Stimulated activated CD4-positive, alpha-beta T cell treated with anti-CD3 and anti-CD28 coated beads, Interleukin-2, amount 100 ng/mL, for 24 hours (primary cell): ENCODE measurements at places on chromosomes 5 and 9.

GRCh38 chr5:179294891-179295777, 50.1 kb downstream of the ADAMTS2 start:
- DNase-seq: no peak

- DNase-seq: no peak
Measured at GRCh38 chr5:39624268-39624886, 199.6 kb upstream of the DAB2 start.

- no peak for DNase-seq
Measured at GRCh38 chr5:64831996-64832395, 63.3 kb downstream of the CWC27 start.

DNA sequence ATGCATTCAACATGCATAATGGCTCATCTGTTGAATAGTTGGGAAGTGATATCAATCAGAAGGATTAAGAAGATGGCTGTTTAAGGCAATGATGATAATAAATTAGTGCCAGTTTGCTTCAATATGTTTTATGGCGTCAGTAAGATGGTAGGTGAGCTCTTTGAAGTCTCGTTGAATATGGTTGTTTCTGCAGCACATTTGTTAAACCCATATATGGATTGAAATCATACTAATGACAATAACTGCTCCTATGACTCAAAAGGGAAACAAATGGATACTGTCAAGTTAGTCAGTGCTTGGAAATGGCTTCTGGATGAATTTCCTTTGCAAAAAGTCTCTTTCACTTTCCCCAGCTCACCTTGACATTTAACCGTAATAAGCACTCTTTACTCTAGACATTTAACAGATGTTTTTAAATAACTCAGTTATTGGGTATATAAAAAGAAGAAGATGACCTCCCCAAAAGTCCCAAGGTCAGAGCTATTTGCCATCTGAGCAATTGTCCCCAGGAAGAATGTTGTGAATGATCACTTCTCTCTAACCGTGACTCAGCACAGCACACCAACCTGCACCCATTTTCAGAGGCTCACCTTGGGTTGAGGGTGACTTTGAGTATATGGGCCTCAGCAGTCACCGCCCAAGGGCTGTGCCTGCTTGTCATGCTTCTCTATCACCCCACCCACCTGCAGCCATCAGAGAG, 133.4 kb downstream of the GRIA1 start:
- DNase-seq: no peak

DNA sequence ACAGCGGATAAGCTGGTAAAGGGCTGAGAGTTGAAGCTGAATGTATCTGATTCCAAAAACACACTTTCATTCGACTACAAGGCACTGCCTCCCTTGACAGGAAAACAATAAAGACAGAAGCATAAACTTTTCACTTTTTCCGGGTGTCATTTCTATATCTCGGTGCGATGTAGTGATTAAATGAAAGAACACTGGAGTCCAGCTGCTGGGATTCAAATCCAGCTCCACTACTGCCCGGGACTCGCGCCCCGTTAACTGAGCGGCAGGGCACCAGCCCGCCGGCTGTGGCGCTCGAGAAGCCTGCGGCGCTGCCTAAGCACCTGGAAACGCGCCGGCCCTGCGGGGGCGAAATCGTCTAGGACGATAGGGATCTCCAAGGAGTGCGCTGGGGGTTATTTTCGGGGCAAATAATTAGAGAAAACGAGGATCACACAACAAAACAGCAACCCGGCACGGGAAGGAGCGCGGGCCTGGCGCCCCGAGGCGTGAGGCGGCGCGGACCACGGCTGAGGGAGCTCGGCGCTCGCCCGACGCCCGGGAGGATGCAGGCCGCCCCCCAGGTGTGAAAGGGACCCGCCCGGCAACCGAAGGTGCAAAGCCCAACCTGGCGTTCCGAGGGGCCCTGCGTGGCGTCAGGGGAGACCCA, 837 bp downstream of the UIMC1 start:
- DNase-seq: peak; percentile 78

GRCh38 chr5:145141534-145141933, 693.6 kb downstream of the PRELID2 start:
- DNase-seq: no peak

DNA sequence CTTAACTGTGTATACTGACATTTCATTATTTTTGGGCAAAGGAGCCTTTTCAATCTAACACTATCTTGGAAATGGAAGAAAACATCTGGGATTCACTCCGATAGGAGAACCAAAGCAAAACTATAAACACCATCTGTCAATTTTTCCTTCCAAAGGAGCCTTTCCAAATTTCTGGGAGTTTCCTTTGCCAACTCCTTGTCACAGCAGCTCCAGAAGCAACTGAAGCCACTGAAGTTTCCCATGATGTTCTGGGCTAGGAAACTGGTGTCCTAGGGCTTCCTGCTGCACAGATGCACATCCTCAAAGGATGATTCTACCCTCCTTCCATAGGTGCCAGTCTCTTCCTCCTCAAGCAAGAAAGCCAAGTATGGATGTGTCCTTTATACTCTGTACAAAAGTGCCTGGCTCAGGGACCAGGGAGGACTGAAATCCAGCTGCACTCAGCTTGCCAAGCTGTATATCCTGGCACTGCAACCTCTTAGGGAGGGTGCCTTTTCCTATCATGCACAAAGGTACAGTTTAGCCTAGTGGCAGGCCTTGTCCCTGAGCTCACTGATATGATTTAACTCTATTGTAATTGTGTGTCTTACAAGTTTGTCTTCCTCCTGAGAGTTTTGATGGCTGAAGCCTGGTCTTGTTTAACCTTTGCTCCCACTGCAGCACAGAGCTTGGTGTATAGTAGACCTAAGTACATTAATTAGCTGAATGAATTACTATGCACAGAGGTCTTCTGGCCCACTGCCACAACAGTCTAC, 8.4 kb upstream of the UBAP1 start:
- no peak for DNase-seq

DNA sequence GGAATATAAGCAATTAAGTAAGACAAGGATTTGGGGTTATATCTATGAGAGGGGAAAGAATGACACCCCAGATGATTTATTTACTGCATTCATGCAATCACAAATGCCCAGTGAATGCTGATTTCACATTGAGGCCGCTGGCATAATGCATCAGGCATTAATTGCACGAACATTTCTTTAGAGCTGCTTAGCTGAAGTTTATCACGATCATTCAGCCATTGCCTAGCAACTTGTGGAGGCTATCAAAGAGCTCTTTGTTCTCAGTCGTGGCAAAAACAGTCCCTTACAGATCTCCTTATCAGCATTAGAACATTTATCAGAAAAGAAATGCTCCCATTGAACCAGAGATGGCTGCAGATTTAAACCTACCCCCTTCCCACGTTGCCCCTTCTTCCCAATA, 88.7 kb upstream of the PRRC1 start:
- DNase-seq: no peak

DNA sequence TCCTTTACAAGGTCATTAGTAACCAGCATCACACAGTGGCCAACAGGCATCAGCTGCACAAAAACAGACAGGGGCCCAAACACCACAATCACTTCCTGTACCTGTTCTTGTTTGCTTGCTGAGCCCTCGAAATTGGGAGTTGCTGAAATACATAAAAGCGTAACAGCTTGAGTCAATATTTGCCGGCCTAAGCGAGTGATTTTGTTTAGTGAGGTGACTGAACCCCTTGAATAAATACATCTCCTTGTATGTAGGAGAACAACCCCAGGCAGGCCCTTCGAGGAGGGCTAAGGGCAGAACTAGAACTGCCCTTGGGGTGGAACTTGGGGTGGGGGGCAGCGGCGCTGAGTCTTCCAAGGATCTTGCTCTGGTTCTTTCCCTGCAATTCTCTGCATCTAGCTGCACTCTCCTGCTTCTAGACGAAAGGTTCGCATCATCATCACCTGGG, 502.5 kb downstream of the RASEF start:
- DNase-seq: no peak

DNA sequence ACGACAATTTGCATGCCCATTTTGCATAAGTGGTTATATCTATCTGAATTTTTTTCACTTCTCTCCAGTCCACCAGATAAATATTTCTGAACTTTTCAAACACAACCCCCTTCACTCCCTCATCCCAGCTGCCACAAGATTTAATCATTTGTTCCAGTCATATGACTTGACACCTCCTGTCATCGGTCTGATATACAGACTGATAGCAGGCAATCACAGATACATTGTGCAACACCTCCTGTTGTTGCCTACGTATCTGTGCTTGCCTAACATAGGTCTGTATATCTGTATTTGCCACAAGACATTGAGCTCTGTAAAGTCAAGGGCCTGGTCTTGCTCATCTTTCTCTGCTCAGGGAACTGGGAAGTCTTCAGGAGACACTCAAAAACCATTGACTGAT, 65.6 kb downstream of the GNA14 start:
- no peak for DNase-seq

DNA sequence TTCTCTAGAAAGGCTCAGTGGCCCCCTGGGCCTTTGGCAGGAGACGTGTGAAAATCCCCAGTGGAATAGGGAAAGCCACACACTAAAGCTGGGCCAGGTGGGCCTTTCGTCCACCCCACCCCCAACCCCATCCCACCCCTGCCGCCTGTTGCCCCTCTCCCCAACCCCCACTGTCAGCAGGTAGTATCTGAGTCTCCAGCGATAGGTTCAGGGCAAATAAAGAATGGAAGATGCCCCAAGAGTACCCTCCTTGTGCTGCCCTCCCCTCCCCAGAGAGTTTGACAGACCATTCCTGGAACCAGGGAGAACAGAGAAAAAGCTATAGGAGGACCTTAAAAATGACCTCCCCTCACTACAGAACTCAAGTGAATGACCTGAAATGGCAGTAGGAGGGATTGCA, 36.7 kb upstream of the UBE2D2 start:
- no peak for DNase-seq

DNA sequence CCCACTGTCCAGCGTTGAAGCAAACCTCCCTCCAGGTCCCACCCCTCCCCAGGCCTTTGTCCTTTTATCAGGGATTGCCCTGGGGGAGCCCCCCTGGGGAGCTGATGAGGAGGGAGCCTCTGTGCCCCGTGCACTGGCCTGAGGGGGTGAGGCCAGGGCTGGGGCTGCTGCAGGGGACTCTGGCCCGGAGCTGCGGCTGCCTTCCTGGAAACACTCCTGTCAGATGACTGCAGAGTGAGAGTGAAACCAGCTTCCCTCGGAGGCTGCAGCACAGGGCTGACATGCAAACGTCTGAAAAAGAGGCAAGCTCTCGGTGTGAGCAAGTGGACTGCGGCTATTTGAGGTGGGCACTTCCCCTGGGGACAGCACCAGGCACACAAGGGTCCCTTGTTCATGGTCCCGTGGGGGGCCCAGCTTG, 4.6 kb upstream of the TRAF2 start:
- peak; percentile 64 for DNase-seq

GRCh38 chr5:106361905-106362304, 1308.8 kb downstream of the EFNA5 start:
- DNase-seq: no peak

GRCh38 chr5:6649681-6650080, 16.4 kb downstream of the SRD5A1 start:
- no peak for DNase-seq

- no peak for DNase-seq
Measured at GRCh38 chr9:29966247-29966646, 2393.0 kb upstream of the C9orf72 start.

GRCh38 chr9:28938981-28939380, 1365.7 kb upstream of the C9orf72 start:
- no peak for DNase-seq

GRCh38 chr5:150723845-150724244, 23.0 kb upstream of the RBM22 start:
- DNase-seq: no peak

DNA sequence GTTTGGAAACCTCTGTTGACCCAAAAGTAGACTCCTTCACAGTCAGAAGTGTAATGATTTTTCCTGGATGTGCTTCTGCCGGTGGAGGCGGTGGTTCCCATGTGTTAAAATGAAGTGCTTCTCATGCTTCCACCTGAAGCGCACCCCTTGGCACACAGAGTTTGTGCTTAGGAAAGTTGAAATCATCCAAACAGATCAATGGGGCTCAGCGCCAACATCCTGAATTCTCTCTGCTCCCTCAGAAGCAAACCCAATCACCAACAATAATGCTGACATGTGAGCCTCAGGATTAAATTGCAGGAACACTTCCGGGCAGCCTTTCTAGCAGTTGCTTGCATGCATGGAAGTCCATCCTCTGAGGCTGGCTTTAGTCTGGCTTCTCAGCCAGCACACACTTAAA, 71.0 kb downstream of the MED10 start:
- DNase-seq: no peak

- no peak for DNase-seq
Measured at GRCh38 chr9:130421802-130422276, 22.9 kb upstream of the ASS1 start.

DNA sequence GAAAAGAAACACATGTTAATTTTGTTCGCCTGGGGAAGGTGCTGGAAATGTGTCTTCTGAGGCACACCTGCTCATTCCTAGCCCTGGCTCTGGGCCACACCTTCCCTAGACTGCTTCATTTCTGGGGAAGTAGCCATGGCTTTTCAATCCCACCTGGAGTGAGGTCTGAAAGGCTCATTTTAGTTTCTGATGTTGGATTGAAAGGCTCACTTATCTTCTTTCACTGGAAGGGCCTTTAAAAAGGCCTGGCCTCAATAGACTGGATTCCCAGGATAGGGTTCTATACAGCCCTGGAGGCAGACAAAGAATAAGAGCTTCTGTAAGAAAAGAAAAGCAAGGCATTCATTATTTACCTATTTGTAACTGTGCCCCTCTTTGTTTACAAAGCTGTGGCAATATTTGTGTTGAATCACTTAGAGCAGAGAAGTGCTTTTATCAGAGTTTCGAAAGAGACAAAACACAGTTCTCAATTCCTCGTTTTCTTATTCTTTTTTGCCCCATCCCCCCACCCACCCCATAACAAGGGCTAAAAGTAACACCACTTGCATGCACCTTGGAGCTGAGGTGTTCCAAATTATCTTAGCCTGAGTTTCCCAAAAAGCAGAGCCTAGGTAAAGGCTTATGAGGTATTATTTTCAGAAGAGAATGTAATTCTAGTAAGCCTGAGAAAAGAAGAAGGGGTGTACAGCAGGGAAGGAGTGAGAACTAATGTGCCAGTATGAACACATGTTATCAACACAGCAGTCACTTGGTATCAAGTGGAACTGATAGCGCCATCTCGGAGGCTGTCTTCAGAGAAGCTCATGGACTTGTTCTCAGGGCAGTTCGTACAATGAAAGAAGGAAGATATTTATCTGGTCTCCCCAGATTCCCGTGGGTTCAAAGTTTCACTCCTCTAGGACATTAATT, 413.1 kb downstream of the KCTD16 start:
- DNase-seq: no peak
